ENCODE measurements at places on chromosomes 12 and 14. TPM values are rescaled to one million over a fixed set of nuclear protein-coding genes. Genes with fewer than 3 reads are reported as not detected.

BAZ1A gene
- total RNA-seq = 52.1 TPM

RNU4-1 gene
- 7,155 TPM for total RNA-seq

CSRP2 gene
- 12.7 TPM for total RNA-seq

GRCh38 chr12:3251067-3251466 lies 173.9 kb downstream of the TSPAN9 start:
- no peak for DNase-seq

DNA sequence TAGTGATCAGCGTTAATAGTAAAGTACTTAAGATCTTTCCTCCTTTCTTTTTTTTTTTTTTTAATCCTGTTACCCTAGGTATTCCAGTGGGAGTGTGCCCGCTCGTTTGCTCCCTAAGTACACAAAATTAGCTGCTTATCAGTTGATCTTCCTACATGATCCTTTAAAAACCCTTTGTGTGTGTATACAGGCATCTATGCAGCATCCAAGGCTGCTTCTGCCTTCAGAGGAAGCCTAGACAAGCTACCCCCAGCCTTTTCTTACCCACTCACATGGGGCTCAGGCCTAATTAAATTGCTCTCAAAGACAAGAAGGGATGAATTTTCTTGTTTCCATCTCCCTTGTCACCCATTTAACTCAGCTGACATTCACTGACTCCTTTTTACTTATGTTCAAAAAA lies 343.4 kb upstream of the LMO3 start:
- no peak for DNase-seq

- no peak for DNase-seq
These were observed 389.7 kb downstream of the AACS start for GRCh38 chr12:125454786-125455480.

DNA sequence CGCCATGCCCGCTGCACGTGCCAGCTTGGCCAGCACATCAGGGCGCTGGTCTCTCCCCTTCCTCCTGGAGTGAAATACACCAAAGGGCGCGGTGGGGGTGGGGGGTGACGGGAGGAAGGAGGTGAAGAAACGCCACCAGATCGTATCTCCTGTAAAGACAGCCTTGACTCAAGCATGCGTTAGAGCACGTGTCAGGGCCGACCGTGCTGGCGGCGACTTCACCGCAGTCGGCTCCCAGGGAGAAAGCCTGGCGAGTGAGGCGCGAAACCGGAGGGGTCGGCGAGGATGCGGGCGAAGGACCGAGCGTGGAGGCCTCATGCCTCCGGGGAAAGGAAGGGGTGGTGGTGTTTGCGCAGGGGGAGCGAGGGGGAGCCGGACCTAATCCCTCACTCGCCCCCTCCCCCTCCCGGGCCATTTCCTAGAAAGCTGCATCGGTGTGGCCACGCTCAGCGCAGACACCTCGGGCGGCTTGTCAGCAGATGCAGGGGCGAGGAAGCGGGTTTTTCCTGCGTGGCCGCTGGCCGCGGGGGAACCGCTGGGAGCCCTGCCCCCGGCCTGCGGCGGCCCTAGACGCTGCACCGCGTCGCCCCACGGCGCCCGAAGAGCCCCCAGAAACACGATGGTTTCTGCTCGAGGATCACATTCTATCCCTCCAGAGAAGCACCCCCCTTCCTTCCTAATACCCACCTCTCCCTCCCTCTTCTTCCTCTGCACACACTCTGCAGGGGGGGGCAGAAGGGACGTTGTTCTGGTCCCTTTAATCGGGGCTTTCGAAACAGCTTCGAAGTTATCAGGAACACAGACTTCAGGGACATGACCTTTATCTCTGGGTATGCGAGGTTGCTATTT lies 914 bp upstream of the CCND2 start:
- peak; percentile 13 for DNase-seq

GRCh38 chr12:50775251-50775650 lies 11.3 kb downstream of the ATF1 start:
- DNase-seq = no peak

GRCh38 chr12:779745-780734 lies 27.7 kb downstream of the WNK1 start:
- peak; percentile 79 for DNase-seq

GRCh38 chr14:21923820-21924219 lies 250.2 kb upstream of the OR4E1 start:
- peak; percentile 88 for DNase-seq

DNA sequence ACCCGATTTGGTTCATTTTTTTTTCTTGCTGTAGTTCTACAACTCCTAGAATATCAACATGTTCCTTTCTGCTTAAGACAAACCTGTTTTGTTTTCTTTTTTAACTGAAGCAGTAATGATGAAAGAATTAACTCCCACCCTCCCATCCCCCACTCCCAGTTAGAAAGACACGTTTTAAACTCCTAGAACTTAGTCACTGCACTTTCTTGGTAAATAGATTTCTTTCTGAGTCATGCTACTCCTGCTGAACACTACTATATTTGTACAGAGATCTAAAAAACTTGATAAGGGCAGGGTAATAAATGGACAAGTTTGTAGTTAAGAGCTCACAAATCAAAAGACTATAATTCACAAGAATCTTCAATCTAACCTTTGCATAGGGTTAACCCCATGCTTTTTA lies 118.9 kb upstream of the PTPRB start:
- DNase-seq = peak; percentile 10

DNA sequence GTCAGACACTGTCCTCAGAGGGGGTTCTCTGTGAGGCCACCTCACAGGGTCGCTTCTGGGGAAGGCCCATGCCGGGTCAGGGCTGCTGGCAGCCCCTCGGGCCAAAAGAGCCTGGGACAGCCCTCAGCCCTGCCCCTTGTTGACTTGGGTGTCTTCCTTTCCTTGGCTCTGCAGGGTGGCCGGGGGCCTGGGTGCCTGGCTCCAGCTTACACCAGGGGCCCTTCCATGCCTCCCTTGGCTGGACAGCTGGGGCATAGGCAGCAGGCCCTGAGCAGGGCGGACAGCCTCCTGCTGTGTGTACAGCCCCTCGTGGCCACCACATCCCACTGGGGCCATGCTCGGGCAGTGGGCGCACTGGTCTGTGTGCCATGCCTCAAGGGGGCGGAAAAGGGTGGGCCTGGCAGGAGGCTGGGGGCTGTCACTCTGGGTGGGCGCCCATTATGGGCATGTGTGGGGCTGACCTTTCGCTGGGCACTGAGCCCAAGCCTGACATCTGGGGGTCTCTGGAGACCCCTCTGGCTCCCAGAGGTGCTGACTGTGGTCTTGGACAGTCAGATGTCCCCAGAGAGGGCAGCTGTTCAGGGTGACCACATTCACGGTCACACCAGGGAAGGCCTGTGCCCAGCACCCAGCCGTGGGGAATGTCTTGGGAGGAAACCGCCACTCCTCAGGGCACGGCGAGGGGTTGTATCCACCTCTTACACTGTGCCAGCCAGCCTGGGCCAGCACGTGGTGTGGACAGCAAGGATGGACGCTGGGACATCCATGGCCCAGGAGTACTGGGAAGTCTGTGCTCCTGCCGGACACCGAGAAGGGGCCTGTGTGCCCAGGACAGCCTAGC lies 313.3 kb downstream of the TMEM121 start:
- DNase-seq = no peak

DNA sequence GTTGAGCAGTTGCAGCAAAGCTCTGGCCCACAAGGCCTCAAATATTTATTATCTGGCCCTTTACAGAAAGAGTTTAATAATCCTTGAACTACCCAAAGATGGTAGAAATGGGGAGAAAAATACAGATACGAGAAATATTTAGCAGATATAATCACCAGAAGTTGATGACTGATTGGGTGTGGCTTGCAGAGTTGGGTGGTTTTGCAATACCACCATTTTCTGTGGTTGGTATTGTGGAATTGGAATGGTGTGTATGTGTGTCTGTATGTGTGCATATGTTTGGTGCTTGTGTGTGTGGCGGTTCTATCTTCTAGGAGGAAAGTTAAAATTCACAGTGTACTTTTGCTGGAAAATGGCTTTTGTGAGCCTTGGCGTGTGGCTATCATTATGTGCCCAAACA lies 85.4 kb upstream of the MANSC4 start:
- no peak for DNase-seq
